ENCODE measurements at places on chromosomes 5 and 9. TPM values are rescaled to one million over a fixed set of nuclear protein-coding genes. Genes with fewer than 3 reads are reported as not detected.

IGFBPL1 gene
- total RNA-seq, result 2.1 TPM

RNF183 gene
- total RNA-seq, result 0.19 TPM

LURAP1L gene
- 28.3 TPM for total RNA-seq

SCGB3A2 gene
- total RNA-seq, result not detected

UBAC1 gene
- 34.8 TPM for total RNA-seq

OLFML2A gene
- 31.4 TPM for total RNA-seq

BHMT gene
- total RNA-seq, result not detected

RAB3C gene
- total RNA-seq, result not detected

C5orf63 gene
- 3.7 TPM for total RNA-seq

SLC36A2 gene
- total RNA-seq, result not detected

SHOC1 gene
- not detected for total RNA-seq

NKD2 gene
- total RNA-seq, result 25.5 TPM

PTPRD gene
- 0.35 TPM for total RNA-seq

CCDC69 gene
- 2.0 TPM for total RNA-seq

LCNL1 gene
- total RNA-seq, result 0.22 TPM

GABRG2 gene
- total RNA-seq, result not detected

ERCC8 gene
- total RNA-seq, result 11.8 TPM

BARHL1 gene
- 0.03 TPM for total RNA-seq

RGS3 gene
- total RNA-seq, result 18.1 TPM

SOX30 gene
- not detected for total RNA-seq

LRRTM2 gene
- total RNA-seq, result not detected

MAPK9 gene
- total RNA-seq, result 32.8 TPM

PCDHGB6 gene
- total RNA-seq, result 0.09 TPM

ADAMTS16 gene
- 1.4 TPM for total RNA-seq

ADRA1B gene
- 23.0 TPM for total RNA-seq

LAMC3 gene
- total RNA-seq, result 2.3 TPM

CBY3 gene
- total RNA-seq, result not detected

CTNNA1 gene
- 178 TPM for total RNA-seq

FAM120A gene
- 75.4 TPM for total RNA-seq

HMMR gene
- total RNA-seq, result 24.9 TPM

ROR2 gene
- 1.7 TPM for total RNA-seq

SPINK9 gene
- total RNA-seq, result not detected

FCN2 gene
- not detected for total RNA-seq

DUSP1 gene
- 523 TPM for total RNA-seq

SLC6A7 gene
- not detected for total RNA-seq

CXCL14 gene
- total RNA-seq, result 0.27 TPM

LRRC70 gene
- total RNA-seq, result 0.13 TPM

CCDC171 gene
- total RNA-seq, result 0.31 TPM

PCSK1 gene
- 0.29 TPM for total RNA-seq

C9orf50 gene
- not detected for total RNA-seq

CSF1R gene
- total RNA-seq, result 0.31 TPM

MELK gene
- total RNA-seq, result 68.7 TPM

TTC23L gene
- not detected for total RNA-seq

SLC22A4 gene
- total RNA-seq, result 6.0 TPM

PCDHA13 gene
- 0.03 TPM for total RNA-seq

IL13 gene
- not detected for total RNA-seq

RIGI gene
- total RNA-seq, result 2.5 TPM

UBAP2 gene
- 46.9 TPM for total RNA-seq

MCCC2 gene
- total RNA-seq, result 40.9 TPM

Data from A549 treated with AZD2906 at 1 μM for 4 hours (cell line).